ENCODE measurements at places on chromosomes 13 and 19. TPM values are rescaled to one million over a fixed set of nuclear protein-coding genes. Genes with fewer than 3 reads are reported as not detected.

AP2A1 gene
- 28.9 TPM for total RNA-seq

- DNase-seq, result no peak
Measured at GRCh38 chr13:49641801-49642291, 13.5 kb downstream of the ARL11 start.

DNA sequence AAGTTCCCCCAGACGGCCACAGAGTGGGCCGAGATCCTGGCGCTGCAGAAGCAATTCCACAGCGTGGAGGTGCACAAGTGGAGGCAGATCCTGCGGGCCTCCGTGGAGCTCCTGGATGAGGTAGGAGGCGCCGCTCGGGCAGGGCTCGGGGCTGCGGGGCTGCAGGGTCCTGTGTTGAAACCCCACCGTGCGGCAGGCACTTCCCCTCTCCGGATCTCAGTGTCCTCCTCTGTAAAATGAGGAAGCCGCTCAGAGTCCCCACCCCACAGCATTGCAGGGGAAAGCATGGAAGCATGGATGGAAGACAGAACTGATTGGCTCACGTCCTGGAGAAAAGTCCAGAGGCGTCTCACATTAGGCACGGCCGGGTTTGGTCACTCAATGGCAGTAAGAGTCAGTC lies 6.8 kb upstream of the SCN1B start:
- DNase-seq, result no peak

DNA sequence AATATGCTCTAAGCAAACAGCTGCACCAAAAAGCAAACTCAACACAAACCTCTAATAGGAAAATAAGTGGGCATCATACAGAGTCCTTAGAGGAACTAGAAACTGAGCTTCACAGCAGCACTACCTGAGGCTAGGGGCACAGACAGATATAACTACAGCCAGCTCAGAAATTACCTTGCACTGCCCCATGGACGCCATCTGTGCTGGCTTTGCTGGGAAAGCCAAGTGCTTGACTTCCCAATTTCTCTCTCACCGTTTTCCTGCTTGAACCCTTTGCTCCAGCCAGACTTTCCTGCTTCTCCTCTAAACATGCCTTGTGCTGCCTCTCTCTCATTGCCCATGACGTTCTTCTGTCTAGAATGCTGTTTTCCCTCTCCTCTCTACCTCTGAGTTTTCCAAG lies 29.3 kb downstream of the MTUS2 start:
- no peak for DNase-seq

ZNF850 gene
- total RNA-seq, result 2.1 TPM

GRCh38 chr13:31982124-31982523 lies 49.5 kb upstream of the FRY start:
- no peak for DNase-seq

- no peak for DNase-seq
Measured at GRCh38 chr13:97067017-97067895, 73.0 kb upstream of the OXGR1 start.

CLC gene
- not detected for total RNA-seq

DNA sequence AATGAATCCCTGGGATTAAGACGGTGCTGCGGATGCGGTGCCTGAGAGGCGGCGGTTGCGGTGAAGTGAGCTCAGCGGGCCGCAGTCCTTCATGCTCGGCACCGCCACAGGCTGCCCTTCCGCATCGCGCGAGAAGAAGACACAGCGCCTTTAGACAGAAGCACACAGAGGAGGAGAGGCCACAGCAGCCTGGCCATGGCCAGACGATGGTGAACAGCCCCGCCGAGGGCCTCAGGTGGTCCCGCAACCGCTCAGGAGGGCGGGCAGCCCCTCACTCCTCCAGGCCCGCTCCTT lies 459.2 kb downstream of the MYO16 start:
- DNase-seq, result no peak

- no peak for DNase-seq
Measured at GRCh38 chr19:33953592-33953991, 156.9 kb downstream of the KCTD15 start.
